ENCODE measurements at places on chromosomes 12 and 14.
A peak's percentile ranks its signal among the peaks of the same experiment; 100 is the strongest.

- DNase-seq = peak; percentile 57
Measured at GRCh38 chr14:23137192-23137812, 18.2 kb upstream of the CEBPE start.

- DNase-seq = no peak
Measured at GRCh38 chr12:91099341-91099740, 12.0 kb downstream of the LUM start.

- DNase-seq = no peak
Measured at GRCh38 chr14:64082837-64083236, 211.3 kb downstream of the ESR2 start.

DNA sequence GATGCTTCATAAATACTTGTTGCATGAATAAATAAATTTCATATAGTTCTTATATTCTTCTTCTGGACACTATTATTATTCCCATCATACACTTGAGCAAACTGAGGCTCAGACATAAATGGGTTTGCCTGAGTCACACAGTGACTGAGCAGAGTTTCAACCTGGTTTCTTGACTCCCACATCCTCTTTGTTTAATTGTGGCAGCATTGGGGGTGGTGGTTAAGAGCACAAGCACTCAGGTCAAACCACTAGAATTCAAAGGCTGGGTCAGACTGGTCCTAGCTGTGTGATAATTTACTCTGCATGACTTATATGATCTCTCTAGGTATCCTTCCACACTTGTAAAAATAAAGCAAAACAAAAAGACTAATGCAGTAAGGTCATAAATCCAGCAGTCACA lies 274.9 kb upstream of the SRRM4 start:
- no peak for DNase-seq

Measured in RPMI8226 (cell line).